ENCODE measurements at places on chromosomes 5 and 9.

- DNase-seq: no peak
Measured at GRCh38 chr5:86917117-86917579, 299.4 kb downstream of the COX7C start.

- no peak for DNase-seq
Measured at GRCh38 chr9:88179062-88179521, 40.8 kb upstream of the SPATA31C2 start.

GRCh38 chr5:146283344-146283761 is 55.3 kb upstream of the POU4F3 start:
- DNase-seq: no peak

- DNase-seq: no peak
Measured at GRCh38 chr5:42499016-42499415, 75.8 kb downstream of the GHR start.

- no peak for DNase-seq
Measured at GRCh38 chr9:119003882-119004617, 365.2 kb downstream of the BRINP1 start.

Data from NCI-H1930 (cell line).